ENCODE measurements at places on chromosomes 11 and 22.

DNA sequence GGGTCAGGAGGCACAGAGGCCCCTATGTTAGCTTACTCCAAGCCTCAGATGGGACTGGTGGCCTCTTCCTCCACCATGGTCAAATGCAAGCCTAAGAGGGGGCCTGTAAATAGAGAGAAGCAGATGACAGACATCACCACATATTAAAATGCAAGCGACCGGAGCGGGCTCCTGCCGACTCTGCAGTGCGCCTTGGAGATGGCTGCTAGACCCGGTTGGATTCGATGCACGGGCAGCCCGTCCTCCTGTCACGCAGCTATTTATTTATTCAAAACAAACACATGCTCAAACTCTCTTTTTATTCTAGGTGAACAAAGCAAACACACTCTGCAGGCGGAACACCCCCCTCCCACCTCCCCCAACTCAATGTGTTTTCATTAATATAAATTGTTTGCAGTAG is 208.0 kb downstream of the DSCAML1 start:
- no peak for DNase-seq

GRCh38 chr22:19446603-19447329 is 745 bp downstream of the C22orf39 start:
- no peak for DNase-seq

GRCh38 chr11:111871693-111872161 is 346 bp upstream of the ALG9 start:
- no peak for DNase-seq

DNA sequence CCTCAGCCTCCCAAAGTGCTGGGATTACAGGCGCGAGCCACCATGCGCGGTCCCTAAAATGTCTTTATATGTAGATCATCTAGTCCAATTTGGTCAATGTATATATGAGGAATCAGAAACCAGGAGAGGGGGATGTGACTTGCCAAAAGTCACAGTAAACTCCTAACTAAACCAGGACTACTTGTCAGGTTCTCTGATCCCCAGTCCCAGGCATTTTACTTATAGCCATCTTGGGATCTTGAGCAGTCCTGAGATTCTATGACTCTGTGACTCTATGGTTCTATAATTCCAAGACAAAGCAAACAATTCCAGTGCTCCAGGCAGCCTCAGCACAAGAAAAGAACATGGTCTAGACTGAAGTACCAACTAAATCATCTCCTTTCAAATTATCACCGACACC is at the start of gene MS4A5:
TSS of gene MS4A5 (plus strand) at position 301 of the 400 bp plus-strand sequence. CDS start 103 bp downstream, outside the sequence.
- no peak for DNase-seq

GRCh38 chr22:45887202-45888131 is 89.5 kb downstream of the WNT7B start:
- no peak for DNase-seq

DNA sequence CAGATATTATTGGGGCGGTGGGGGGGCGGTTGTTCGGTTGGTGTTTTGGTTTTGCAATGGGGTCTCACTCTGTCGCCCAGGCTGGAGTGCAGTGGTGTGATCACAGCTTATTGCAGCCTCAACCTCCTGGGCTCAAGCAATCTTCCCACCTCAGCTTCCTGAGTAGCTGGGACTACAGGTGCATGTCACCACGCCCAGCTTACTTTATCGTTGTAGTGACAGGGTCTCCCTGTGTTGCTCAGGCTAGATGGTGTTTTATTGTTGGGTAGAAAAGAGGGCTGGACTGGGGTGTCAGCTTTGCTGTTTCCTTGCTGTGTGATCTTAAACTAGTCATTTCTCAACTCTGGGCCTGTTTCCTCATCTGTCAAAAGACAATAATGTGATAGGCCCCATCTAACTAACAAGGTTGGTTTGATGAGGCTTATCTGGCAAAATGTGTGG is 17.5 kb upstream of the MYH9 start:
- DNase-seq: no peak

DNA sequence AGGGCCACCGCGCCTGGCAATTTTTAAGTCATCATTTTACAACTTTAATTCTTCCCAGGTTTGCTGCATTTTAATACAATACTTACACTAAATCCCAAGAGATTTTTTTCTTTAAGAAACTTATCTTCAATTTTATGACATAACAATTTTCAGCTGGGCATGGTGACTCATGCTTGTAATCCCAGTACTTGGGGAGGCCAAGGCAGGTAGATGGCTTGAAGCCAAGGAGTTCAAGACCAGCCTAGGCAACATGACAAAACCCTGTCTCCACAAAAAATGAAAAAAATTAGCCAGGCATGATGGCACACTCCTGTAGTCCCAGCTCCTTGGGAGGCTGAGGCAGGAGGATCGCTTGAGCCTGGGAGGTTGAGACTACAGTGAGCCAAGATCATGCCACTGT is 38.8 kb downstream of the CLDN25 start:
- DNase-seq: no peak

DNA sequence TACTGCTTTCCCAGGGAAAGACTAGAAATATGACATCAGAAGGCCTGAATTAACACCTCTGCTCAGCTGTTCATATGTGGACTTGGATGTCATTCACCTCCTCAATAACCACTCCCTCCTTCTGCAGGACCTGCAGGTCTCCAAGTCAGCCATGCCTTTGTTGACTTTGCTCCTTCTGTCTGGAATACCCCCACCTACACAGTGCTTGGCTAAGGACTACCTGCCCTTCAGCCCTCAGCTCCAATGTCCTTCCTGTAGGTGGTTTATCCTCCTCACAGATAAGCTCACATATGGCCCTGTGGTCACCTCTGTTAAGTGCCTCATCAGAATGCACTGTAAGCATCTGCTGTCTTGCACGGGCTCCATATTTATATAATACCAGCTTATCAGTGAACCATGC is 26.4 kb upstream of the FAT3 start:
- no peak for DNase-seq

- DNase-seq: no peak
Measured at GRCh38 chr22:39722501-39722900, 151.9 kb downstream of the CACNA1I start.

GRCh38 chr11:120632579-120632978 is 121.0 kb downstream of the GRIK4 start:
- DNase-seq: no peak

- no peak for DNase-seq
Measured at GRCh38 chr11:13661074-13661623, 7.3 kb upstream of the FAR1 start.

DNA sequence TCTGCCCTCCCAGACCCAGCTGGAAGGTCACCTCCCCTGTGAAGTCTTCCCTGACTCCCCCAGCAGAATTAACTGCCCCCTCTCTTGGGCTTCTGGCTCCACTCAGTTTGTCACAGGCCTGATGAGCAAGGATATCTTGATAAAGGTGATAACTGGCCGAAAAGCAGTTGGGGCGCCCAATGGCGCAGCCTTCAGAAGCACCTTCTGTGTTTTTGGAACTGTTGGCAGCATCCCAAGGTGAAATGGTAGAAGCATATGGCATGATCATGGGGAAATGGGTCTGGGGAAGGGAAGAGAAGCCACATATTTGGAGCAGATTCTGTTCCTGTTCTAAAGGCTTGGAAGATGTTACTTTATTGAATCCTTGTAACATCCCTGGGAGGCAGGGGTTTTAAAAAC is 2.8 kb upstream of the TAB1 start:
- DNase-seq: no peak

DNA sequence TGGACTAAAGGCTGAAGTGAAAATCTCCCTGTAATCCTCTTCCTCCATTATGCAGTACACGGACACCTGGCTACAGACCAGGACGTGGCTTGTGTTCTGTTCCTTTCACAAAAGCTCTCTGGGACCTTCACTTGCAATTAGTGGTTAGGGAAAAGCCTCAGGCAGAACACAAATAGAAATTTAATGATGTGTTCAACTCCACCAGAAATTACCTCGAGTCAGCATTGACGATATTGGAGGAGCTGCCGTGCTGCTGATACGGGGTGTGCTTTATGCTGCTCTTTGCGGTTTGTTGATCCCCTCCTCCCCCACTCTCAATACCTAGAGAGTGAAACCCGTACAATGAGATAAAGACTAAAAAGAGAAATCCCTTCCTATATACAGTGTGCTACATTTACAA is 48.9 kb downstream of the POLD3 start:
- DNase-seq: no peak

- no peak for DNase-seq
Measured at GRCh38 chr11:11668781-11669180, 47.0 kb upstream of the GALNT18 start.

GRCh38 chr11:2674658-2675131 is 25.1 kb downstream of the KCNQ1OT1 start:
- DNase-seq: no peak

GRCh38 chr11:44029977-44030911 is 17.5 kb upstream of the ACCSL start:
- DNase-seq: no peak

DNA sequence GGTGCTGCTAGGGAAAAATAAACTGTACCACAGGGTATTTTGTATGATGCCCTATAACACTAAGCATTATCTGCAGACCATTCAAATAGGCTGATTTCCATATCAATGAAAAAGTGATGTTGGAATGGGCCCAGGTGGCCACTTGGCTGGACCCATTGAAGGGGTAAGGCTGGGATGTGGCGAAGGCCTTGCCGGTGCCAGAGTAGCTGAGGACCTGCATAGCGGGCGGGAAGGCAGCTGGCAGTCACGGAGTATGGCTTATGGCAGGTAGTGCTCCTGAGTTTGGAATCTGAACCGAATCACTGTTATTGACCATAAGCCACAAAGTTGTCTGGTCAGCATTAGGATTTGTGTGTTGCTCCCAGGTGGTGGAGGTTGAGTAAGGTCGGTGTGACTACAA is 131.0 kb downstream of the MICAL2 start:
- no peak for DNase-seq

DNA sequence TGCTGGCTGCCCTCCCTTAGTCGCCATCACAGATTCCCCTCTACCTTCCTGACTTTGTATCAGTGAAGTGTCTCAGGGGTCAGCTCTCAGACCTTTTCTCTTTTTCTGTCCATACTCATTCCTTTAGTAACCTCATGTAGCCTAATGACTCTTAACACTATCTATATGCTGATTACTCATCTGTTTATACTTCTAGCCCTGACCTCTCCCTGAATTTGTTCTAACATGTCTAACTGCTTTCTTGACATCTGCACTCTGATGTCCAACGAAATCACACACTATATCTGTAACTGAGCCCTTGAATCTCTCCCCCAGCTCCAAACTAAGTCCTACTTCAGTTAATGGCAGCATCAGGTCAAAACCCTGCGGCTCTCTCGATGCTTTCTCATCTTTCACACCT is 135.8 kb upstream of the TIMP3 start:
- no peak for DNase-seq

GRCh38 chr11:121907379-121907778 is 208.6 kb downstream of the BLID start:
- DNase-seq: no peak

DNA sequence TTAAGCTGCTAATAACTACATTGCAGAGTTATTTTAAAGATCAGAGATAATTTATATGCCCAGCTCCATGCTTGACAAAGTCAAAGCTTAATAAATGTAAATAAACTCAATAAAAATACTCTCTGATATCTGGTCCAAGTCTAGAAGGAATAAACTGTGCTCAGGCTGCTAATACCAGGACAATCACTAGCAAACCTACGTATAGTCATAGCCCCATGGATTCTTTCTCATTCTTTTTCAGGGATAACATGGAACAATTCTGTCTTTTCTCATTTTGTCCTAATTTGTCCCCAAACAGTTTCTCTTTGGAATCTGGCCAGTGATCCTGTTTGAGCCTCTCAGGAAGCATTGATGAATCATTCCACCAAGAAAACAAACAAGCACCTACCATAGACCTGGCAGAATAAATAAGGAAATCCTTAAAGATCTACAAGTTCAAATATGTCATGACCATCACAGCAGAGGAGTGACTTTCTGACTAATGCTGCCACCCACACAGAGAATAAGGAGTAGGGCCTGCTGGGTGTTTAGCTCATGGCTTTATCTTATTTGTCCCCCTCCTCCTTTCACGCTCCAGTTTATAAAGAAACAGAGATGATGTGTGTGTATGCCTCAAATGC is 14.1 kb upstream of the B3GNT6 start:
- no peak for DNase-seq

GRCh38 chr11:69705351-69705811 is 1.6 kb upstream of the FGF19 start:
- no peak for DNase-seq

GRCh38 chr11:84413549-84413948 is 1127.4 kb upstream of the CCDC90B start:
- no peak for DNase-seq

- no peak for DNase-seq
Measured at GRCh38 chr11:15291885-15292284, 177.2 kb downstream of the INSC start.

DNA sequence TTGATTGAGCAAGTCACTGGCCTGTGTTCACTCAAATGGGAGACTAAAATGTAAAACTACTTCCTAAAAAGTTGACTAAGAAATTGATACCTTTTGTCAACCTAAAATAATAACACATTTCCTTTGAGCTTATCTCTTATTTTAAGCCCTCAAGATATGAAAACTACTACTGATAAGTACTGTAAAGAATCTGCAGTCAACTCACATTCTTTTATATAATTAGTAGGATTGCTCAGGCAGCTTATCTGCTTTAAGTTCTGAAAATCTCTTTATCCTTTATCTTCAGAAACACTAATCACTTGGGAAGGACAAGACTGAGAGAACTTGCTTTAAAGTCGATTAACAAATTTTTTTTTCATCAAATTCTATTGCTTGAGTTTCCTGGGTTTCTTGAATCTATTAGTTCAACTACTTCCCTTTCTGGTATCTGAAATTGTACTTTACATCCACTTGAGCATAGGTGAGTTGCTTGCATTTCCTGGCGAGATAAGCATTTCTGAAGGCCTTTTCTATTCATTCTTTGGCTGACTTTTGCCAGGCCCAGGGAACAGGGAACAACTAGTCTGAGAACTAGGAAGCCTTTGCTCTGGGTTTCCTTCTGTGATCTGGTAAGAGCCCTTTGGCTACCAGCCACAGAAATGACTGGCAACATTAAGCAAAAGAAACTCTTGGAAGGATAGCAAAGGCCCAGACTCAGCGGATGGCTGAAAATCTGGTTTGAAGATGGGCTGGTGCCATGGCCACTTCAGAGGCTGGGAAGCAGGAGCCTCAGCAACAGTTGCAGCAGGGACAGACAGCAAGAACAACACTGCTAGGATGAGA is 19.3 kb upstream of the CSRP3 start:
- no peak for DNase-seq

DNA sequence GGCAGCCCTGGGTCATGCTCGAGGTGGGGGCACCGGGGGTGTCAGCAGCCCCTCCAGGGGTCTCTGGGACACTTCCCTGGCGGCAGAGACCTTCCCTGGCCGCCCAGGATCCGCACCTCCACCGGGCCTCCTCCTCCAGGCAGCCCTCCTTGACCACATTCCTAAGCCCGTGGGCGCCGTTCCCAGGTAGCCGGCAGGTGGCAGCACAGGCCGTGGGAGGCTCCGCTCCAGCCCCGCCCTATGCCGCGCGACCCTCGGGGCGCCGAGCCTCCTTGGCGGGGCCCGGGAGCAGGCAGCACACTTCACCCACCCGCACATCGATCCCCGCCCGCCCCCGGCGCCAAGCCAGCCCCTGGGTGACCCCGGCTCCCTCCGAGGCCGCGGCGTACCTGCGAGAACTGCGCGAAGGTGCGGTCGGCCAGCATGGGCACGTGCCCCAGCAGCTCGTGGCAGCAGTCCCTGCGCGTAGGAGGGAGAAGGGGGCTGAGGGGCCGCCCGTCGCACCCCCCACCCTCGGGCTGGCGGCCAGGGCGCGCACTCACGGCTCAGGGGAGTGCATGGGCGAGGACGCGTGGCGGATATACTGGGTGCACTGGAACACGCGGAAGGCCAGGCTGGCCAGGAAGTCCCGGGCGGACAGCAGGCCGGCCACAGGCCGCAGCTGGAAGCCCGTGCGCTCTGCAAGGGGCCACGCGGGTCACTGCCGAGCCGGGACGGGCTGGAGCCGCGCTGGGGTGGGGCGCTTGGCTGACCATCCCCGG is 5.3 kb upstream of the INS start:
- DNase-seq: no peak
